ENCODE measurements at places on chromosomes 13 and 19. TPM values are rescaled to one million over a fixed set of nuclear protein-coding genes. Genes with fewer than 3 reads are reported as not detected.

The FSD1 gene
- 11.0 TPM for total RNA-seq

The POMP gene
- total RNA-seq: 121 TPM

The EMC10 gene
- 77.3 TPM for total RNA-seq

The ONECUT3 gene
- not detected for total RNA-seq

The PDS5B gene
- 40.2 TPM for total RNA-seq

The ZNF808 gene
- 31.1 TPM for total RNA-seq

The METTL21C gene
- total RNA-seq: not detected

The ZNF536 gene
- total RNA-seq: not detected

The FGF22 gene
- not detected for total RNA-seq

The PGLYRP2 gene
- 0.05 TPM for total RNA-seq

The SIAH3 gene
- total RNA-seq: under 0.01 TPM

The NKPD1 gene
- total RNA-seq: 0.37 TPM

The CLEC4G gene
- total RNA-seq: not detected

The STOML3 gene
- not detected for total RNA-seq

The PSG7 gene
- total RNA-seq: not detected

The ANO8 gene
- total RNA-seq: 6.8 TPM

The ZNF737 gene
- total RNA-seq: 9.3 TPM

The MUC16 gene
- under 0.01 TPM for total RNA-seq

The CDKN2D gene
- 7.6 TPM for total RNA-seq

The CRX gene
- total RNA-seq: not detected

The RASGRP4 gene
- not detected for total RNA-seq

The LPAR6 gene
- 66.2 TPM for total RNA-seq

The KIR3DL1 gene
- not detected for total RNA-seq

The FPR1 gene
- not detected for total RNA-seq

The PPFIA3 gene
- total RNA-seq: 4.0 TPM

The PLPP2 gene
- total RNA-seq: 14.3 TPM

The ZNF846 gene
- total RNA-seq: 9.2 TPM

The ALOX5AP gene
- 0.34 TPM for total RNA-seq

The CLEC11A gene
- 0.17 TPM for total RNA-seq

The NCAN gene
- total RNA-seq: not detected

The BEST2 gene
- total RNA-seq: not detected

The ZNF90 gene
- 0.84 TPM for total RNA-seq

The LILRB3 gene
- not detected for total RNA-seq

The WDR62 gene
- 8.0 TPM for total RNA-seq

The CGB3 gene
- total RNA-seq: not detected

The HRC gene
- total RNA-seq: not detected

The RGL3 gene
- total RNA-seq: 2.1 TPM

The IZUMO2 gene
- total RNA-seq: not detected

The GPR180 gene
- total RNA-seq: 13.4 TPM

The WDR18 gene
- total RNA-seq: 83.3 TPM

The ZNF568 gene
- 6.6 TPM for total RNA-seq

The TMEM59L gene
- total RNA-seq: not detected

The RPL21 gene
- total RNA-seq: 435 TPM

The CCDC70 gene
- total RNA-seq: not detected

The OSCAR gene
- not detected for total RNA-seq

The SMIM24 gene
- total RNA-seq: not detected
